CD4-positive, CD25-positive, alpha-beta regulatory T cell (primary cell): ENCODE measurements at places on chromosomes 3 and 15. TPM values are rescaled to one million over a fixed set of nuclear protein-coding genes. Genes with fewer than 3 reads are reported as not detected.

The NPAP1 gene
- total RNA-seq: not detected

The FLNB gene
- 40.8 TPM for total RNA-seq

The MINAR1 gene
- 0.42 TPM for total RNA-seq

The ROPN1B gene
- not detected for total RNA-seq

The CCDC71 gene
- total RNA-seq: 12.9 TPM

The ACVR2B gene
- 12.7 TPM for total RNA-seq

The CHRD gene
- total RNA-seq: not detected

The CSTA gene
- not detected for total RNA-seq

The ZDHHC19 gene
- total RNA-seq: not detected

The ANKUB1 gene
- not detected for total RNA-seq

The FBXO40 gene
- not detected for total RNA-seq

The C3orf70 gene
- not detected for total RNA-seq

The ST8SIA2 gene
- not detected for total RNA-seq

DNA sequence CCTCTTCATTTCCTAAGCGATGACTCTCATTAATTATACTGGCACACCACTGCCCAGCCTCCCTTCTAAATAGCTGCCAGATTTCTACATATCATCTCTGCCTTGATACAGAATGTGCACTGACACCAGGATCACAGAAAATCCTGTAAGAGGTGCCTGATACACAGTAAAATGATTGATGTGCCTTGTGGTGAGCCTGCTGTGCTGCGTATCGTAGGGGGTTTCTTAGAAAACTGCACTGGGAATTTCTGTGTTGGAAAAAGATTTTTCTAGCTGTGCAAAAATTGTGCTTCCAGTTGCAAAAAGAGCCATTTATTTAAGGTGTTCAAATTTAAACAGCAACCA is 3.0 kb upstream of the PLCH1 start:
- DNase-seq: no peak

DNA sequence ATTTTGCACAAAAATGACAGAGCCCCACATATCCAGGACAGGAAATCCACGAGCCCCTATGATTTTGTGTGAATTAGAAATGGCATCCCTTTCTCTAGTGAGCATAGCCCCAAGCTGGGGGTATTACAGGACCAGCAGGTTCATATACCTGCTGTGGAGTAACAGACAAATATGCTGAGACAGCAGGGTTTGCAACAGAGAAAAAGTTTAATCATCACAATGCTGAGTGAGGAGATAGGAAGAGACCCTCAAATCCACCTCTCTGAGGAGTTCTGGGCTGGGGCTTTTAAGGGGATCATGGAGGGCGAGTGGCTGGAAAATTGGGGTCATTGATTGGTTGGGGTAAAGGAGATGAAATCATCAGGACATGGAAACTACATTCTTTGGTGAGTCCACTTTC is 8.4 kb upstream of the MYZAP start:
- no peak for DNase-seq

DNA sequence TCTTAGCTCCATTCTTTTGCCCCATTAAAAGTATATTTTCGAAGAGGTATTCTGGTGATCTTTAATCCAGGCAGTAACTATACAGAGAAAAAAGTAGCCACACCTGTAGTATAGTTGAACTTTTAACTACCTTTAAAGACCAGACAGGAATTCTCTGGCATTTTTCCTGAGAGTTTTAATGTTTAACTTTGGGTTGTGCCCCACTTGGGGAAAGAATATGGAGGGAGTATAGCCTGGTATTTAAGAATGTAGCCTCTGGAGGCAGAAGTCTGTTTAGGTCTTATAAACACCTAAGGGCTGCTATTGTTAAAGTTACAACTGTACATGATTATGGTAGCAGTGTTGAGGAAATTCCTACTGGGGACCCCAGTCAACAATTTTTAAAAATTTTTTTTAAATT is 19.3 kb downstream of the C3orf85 start:
- DNase-seq: no peak

- no peak for DNase-seq
Measured at GRCh38 chr3:154970797-154971196, 109.3 kb upstream of the MME start.

DNA sequence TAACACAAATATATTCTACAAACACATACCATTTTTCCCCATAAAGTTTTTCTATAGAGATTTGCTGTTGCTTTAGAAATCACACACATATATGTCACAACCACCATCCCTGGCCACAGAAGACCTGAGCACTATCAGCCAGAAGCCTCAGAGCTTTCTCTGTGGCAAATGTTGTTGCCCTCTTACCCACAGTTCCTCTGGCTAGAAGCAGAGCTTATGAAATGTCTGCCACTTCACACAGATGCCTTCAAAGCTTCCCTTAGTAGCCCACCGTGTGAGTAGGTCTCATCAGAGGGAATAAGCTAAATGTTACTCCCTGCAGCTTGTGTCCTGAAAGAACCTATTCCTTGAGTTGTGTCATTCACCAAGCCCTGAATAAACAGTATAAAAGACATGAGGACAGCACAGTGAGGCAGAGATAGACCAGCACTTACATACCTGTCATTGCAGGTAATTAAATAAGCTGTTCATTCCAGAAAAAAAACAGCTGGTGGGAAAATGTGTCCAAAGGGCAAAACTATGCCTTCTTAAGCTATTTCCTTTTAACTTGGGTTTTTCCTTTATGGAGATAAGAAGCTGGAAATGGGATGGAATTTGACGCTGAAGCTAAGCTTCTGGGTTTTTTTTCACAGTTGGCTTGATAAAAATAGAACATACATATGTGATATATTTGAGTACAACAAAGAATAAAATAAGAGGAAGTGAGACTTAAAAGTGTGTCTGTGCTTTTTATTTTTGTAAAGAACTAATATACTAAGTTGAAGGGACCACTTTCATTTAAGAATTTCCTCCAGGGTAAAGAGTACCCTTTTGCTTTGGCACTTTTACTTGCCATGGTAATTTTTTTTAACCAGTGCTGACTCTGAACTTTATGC is 391.4 kb downstream of the KCNH8 start:
- DNase-seq: no peak

DNA sequence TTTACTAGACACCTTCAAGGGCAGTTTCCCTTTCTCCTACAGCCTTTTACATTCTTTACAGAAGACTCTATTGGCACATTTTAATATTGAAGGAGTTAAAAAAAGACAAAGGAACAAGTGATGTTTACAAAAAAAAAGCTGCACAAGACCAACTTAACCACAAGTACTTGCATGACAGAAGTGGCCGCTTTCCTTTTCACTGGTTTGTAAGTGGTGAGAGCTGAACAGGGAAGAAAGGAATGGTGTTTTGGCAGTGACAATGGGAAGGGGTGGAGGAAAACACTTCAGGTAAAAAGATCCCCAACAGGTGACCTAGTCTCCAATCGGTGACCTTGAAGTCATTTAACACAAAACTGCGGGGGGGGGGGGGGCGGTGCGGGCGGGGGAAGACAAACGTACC is 1.1 kb downstream of the WDR72 start:
- no peak for DNase-seq

DNA sequence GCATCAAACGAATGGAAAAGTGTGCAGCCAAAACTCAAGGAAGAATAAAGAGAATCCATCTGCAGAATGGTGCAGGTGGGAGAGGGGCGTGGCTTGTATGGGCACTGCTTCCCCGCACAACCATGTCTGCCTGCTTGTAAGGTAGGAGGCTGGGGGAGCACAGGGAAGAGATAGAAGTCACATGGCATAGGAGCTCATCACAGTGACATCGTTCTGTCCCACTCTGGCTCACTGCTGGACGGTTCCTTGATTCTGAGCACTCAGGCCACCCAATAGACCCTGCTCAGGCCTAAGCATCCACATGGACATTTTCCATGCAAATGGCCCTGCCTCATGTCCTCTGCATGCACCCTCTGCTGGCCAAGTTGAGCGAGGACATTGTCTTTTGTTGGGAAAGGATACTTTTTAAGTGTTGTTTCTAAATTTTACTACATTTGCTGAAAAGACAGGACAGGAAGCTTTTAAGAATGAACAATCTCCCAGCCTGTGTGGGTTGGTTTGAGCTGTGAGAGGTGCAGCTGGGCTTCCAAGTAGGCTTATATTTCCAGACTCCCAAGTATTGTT is 3.1 kb downstream of the MYLK start:
- DNase-seq: no peak

GRCh38 chr3:186823386-186823785 is 17.1 kb upstream of the RFC4 start:
- DNase-seq: no peak

DNA sequence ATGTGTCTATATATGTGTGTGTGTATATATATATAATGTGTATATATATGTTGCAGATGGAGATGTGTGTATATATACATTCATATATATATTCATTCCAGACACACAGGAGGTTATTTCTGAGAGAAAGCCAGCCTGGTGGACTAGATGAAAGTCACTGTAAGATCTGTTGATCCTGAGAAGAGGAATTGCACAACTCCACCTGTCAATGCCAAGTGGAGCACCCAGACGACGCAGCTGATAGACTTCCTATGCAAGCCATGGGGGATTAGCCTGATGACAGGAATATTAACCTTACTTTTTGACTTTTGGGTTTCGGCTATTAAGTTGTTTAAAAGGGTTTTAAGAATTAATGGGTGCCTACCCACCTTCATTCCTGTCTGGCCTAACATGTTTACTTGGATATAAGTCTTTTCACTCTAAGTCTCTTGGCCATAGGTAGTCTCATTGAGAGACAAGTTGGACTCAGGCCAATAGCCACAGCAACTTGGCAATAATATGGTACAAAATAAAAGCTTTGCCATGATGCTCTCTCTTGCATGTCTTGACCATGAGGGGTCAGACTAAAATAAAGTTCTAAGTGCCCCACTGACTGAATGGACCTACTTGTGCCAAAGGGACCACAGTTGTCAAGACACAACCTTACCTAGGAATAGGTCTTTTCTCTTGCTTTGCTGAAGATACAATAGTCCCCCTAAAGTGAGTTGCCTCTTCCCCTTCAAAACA is 35.9 kb upstream of the GOLGA6L2 start:
- no peak for DNase-seq

- DNase-seq: no peak
Measured at GRCh38 chr3:88767746-88768145, 339.7 kb upstream of the EPHA3 start.

DNA sequence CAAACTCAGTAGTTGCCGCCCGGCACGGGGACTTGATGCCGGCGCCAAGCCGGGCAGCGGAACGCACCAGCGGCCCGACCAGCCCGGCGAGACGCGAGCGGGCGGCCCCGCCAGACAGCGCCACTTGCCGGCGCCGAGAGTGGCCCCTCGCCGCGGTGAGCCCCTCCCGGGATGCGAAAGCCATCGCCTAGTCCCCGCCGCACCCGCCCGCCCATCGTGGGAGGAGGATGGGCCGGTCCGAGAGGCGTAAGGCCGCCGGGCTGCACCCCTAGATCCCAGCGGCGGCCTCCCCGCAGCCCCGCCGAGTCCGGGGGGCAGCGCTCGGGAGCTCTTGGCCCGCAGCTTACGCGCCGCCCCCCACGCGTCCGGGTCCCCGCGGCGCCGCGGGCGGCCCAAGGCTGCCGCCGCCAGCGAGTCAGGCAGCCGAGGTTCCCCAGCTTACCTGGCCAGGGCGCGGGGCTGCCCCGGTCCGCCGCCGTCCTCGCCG is 609 bp downstream of the GOLGA8A start:
- DNase-seq: peak; percentile 58

GRCh38 chr3:89032346-89033013 is 74.9 kb upstream of the EPHA3 start:
- no peak for DNase-seq

GRCh38 chr15:101213147-101213546 is 38.7 kb downstream of the CHSY1 start:
- no peak for DNase-seq

- DNase-seq: peak; percentile 43
Measured at GRCh38 chr3:49554633-49555265, 472 bp downstream of the BSN start.

DNA sequence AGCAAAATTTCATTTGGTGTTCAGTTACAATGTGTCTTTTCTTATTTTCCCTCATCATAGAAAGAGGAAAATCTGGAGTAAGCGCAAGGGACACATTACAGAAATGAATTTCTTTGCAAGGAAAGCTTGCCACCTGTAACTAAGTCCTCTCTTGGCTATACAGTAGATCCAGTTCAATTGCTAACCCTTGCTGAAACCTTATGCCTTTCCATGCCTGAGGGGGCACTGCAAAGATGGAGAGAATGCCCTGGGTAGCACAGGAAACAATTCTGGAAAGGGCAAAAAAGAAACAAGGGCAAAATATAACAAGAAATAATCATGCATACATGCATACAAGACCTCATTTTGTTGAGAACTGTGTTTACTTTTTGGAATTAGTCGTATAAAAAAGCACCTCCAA is 4.3 kb downstream of the CADM2 start:
- no peak for DNase-seq

GRCh38 chr15:88191812-88192165 is 64.8 kb downstream of the NTRK3 start:
- no peak for DNase-seq

DNA sequence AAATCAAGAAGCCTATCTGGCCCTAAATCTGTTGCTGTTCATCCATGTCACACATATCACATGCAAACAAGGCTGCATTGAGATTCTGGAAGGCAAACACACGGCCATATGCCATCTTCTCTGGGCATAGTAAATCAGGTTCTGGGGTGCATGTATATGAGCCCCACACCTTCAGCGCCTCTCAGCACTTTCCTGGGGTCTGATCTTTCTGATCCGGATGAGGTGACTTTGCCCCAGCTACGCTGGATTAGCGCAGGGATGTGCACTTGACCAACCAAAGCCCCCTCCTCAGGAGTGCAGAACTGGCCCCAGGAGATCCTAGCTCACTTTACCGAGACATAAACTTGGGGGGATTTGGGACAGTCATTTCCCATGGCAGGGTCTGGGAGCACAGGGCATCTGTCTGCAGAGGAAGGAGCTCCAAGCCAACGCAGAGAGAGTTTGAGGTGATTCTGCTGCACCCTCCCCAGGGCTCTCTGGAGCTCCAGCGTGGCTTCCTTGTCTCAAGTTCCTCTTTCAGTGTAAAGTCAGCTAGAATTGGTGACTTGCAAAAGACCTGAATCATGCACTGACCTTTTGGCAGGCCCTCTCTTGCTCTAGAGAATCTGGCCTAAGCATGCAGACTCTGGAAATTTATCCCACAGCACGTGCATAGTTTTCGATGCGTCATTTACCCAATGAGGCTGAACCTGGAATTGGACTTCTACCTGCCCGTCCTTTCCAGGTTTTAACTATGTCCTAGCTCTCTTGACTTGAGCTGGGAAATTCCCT is 63.5 kb upstream of the KLF13 start:
- DNase-seq: peak; percentile 51

GRCh38 chr15:33716025-33716424 is 252.3 kb upstream of the CHRM5 start:
- no peak for DNase-seq

GRCh38 chr15:40743921-40744814 is 10.9 kb downstream of the RMDN3 start:
- peak; percentile 84 for DNase-seq

DNA sequence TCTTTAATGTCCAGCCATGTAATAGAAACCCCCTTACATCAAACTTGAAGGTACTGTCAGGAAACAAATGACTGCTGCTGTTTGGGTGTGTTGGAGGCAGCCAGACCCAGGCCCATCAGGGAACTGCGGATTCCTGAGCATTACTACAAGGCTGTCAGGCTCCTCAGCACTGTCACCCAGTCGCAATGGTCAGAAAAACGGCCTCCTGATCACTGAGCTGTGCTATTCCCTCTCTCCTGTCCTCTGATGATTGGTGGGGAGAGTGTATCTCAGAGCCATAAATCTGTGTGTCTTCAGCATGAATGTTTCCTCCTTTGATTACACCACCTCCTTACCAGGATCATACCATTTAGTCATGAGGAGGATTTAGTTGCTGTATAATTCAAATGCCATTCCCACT is 135.2 kb upstream of the GADL1 start:
- DNase-seq: no peak
